ENCODE measurements at places on chromosomes 1 and 21. TPM values are rescaled to one million over a fixed set of nuclear protein-coding genes. Genes with fewer than 3 reads are reported as not detected.

DNA sequence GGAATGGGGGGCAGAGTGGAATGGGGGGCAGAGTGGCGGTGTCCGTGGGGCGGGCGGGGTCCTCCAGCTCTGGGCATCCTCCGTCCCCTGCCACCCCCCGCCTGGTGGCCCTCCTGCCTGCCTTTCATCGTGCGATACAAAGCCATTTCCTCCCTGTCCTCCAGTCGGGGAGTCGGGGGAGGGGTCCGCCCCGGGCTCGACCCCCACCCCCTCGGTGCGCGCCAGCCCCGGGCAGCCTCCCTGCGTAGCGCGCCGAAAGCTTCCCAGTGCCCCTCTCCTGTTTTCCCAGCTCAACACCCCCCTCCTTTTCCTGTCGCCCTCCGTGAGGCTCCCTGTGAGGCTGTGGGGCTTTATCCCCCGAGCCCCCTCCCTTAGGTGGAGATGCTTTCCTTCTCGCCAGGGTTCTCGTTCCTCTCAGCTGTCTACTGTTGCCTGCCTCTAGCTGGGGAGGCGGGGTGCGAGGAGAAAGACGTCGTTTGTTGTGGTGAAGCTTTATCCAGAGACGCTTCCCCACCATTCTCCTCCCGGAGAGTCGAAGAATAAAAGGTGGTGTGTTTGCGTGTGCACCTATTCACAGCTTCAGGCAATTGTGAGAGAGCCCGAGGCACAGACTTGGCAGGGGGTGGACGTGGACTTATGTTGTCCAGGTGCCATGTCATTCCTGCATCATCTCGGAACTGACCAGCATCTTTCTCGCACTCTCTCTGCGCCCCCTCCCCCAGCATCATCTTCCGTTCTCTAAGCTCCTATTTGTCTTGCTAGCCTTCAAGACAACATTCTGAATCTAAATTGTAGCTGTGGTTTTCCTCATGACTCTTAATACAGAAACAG lies 848 bp downstream of the DNM3 start:
- DNase-seq = no peak

DNA sequence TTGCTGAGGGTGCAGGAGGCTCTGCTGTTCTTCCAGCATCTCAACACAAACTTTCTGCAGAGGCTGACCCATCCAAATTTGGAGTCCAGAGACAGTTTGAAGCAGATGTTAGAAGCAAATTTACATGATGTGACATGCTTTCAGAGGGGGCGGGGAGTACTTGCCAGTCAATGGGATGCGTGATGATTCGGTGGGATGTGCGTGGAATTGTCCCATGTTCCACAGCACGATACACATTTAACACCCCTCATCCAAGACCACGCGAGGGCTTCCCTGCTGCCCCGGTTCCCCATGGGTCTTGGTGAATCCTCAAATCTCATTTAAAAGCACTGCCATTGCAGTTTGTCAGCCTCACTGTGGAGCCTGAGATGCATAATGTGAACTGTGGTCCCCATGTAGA lies 78.6 kb upstream of the TLR5 start:
- no peak for DNase-seq

- no peak for DNase-seq
These were observed 44.9 kb downstream of the GFI1 start for GRCh38 chr1:92441697-92442342.

DNA sequence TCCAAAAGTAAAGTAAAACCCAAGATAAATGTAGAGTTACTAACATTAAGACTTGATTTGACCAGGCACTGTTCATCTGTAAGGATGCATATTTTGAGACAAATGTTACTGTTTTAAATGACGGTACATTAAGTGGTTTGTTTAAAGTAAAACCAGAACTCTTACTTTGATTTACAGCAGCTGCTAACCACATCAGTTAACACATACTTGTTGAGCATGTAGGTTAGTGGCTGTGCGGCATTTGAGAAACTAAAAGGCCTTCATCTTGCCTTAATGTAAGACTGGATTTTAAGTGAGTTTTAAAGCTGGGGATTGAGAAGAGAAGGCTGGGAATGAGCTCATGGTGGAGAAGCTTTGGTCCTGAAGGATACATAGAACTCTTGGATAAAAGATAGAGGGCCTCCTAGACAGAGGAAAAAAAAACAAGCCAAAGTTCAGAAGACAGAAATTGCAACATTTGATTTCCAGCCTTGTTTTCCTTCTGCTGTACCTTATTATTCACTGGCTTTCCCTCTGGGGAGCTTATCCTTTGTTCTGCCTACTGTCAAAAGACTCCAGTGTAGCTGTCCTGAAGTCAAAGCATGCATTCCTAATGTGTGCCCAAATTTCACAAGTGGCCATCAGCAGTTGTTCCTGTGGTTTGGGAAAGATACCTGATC lies 66.6 kb downstream of the MTR start:
- DNase-seq = no peak

DNA sequence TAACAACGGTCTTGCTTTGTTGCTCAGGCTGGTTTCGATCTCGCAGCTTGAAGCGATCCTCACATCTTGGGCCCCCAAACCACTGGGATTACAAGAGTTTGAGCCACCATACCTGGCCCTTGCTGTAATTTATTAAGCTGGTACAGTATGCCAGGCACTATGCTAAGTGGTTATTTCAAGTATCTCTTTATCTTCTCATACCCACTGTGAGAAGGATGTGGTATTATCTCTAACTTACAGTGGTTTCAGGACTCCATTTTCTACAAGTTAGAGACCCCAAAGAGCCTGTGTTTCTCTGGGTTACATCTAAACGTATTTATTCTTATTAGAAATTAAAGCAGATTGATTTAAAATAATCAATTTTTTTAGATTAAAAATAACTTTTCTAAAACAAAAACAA lies 8.1 kb upstream of the ST3GAL3 start:
- no peak for DNase-seq

GRCh38 chr1:45982359-45982758 lies 150.1 kb downstream of the PIK3R3 start:
- no peak for DNase-seq

DNA sequence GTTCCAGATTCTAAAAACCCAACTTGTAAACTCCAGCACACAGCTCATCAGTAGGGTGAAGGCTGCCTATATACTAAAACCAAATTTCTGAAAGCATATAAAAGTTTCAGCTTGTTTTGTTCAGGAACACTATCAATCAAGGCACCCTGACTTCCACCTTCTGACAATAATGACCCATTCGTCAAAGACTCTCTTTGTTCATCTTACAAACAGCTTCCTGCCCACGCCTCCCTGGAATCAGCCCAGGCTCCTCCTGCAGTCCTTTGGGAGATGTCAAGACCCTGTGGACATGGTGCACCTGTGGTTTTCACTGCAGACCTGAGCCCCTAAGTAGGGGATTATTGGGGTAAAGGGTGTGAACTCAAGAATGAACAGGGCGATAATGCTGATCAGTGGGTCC lies 178.9 kb upstream of the CAMK1G start:
- DNase-seq = no peak

GRCh38 chr1:48069662-48070395 lies 72.6 kb upstream of the TRABD2B start:
- no peak for DNase-seq

- DNase-seq = peak; percentile 19
These were observed 34.8 kb downstream of the ZMYND12 start for GRCh38 chr1:42420911-42421585.

- no peak for DNase-seq
These were observed 10.8 kb downstream of the SLC45A3 start for GRCh38 chr1:205669341-205670149.

Gene LCE2A
- not detected for polyA plus RNA-seq
